ENCODE measurements at places on chromosomes 2 and 18.

- DNase-seq: no peak
Observed at GRCh38 chr18:61496374-61496773, 163.1 kb downstream of the CDH20 start.

DNA sequence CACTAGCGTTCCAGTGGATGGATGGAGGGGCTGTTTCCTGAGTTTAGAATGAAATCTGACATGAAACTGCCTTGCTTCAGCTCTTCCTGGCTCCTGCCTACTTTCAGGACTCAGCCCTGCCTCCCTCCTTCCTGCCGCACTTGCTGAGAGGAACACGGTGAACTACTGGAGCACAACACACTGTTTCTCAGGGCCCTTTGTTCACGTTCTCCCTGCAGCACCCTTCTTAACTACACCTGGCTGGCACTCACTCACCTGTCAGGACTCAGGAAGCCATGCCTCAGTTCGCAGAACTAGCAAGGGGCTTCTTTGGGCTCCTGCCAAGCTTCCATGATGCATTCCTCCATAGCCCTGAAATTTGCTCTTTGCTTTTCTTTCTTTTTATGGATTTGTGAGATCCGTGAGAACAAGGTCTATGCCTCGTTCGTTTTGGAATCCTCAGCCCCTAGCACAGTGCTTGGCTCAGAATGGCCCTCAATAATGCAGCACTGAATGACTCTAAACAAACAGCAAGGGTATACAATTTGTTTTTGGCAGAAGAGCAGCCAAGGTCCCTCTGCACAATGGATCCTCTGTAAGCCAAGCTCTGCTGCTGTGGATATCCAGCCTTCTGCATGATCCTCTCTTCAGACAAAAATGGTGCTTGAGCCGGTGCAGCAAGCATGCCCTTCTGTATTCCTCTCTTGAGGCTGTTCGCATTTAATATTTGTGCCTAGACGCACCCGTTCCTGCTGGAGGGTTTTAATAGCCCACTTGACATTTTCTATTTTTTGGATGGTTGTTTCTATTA, 357.0 kb downstream of the TSN start:
- DNase-seq: no peak

GRCh38 chr18:59101830-59102414, 37.8 kb upstream of the SEC11C start:
- DNase-seq: no peak

- DNase-seq: no peak
Observed at GRCh38 chr2:119771331-119771730, 11.6 kb downstream of the PTPN4 start.

GRCh38 chr2:15790838-15791237, 149.5 kb upstream of the MYCN start:
- DNase-seq: no peak

DNA sequence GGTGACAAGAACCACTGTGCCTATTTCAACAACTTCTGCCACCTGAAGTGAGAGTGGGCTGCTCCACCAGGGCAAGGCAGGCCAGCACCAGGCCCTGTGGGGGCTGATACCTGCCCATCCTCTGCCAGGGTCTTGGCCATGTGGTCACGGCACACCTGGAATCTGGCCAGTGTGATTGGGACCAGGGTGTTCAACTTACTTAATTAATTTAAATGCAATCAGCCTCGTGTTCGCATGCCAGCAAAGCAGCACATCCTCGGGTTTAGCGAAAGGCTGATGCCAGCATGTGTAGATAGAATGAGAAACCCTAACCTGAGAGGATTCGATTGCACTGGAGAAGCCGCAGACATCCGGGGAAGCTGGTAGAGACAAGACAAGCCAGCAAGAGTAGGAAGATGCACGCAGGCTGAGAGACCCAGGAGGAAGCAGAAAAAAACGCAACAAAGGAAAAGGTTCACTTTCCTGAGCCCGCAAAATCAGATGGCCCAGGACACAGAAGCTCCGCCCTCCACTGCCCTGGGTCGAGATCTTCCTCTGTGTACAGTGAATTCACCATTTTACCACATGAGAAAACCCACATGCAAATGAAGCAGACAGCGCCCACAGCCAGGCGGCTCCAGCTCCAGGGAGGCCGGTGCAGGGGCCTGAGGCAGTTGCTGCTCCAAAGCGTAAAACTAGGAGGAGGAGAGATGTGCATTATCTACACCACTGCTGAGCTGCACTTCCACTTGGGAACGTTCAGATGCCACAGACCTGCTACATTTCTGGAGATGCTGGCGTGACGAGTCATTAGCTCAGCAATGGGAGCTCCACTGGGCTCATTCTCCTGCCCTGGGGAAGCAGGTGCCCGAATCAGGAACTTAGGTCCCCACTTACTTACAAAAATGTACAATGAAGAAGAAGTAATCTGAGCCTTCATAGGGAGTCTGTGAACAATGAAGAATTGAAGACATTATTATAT, 92.1 kb downstream of the TMEM18 start:
- DNase-seq: no peak

DNA sequence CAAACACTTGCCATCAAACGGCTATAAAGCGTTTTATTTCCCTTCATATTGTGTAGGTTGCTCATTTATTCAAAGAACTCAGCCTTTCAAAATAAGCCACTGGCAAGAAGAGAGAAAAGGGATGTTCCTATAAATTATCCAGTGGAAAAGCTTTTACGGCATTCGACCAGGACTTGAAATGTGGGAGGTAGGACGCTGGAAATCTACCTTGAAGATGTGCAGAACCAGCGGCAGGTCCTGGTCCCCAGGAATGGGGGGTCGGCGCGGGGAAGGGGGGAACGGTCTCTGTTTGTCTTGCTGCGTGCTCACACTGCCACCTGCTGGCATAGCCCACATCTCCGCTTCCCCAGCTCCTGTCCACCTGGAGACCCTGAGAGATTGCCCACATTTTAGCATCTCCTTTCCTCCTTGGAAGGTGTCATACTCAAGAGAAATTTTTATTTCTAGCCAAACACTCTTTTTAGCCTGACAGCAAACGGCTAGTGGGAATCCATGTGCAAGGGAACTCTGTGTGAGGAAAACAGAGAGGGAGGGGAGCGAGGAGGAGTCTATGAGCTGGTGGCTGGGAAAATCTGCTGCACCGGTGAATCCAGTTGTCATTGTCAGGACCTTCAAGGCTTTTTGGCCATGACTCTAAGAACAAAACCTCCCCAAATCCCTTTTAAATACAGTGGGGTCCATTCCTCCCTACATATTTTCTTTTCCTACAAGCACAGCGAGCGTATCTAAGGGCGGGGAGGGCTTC, 349.0 kb upstream of the PKDCC start:
- peak; percentile 2 for DNase-seq

GRCh38 chr2:4144731-4145130, 441.4 kb downstream of the DCDC2C start:
- DNase-seq: no peak

DNA sequence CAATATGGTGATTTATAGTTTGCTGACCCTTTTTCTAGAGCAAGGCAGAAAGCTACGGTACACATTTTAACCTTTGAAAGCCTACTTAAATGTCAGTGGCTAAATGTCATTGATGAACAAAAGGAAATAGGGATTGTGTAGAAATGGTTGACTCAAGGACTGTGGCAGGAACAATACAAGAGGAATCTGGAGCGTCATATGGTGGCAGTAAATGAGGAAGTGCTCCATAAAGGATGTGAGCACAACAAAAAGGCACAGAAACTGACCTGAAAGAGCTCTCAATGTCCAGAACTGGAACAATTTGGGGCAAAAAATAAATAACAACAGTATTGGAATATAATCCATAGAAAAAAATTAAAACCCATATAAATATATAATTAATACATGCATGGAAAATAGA, 443.9 kb upstream of the VRK2 start:
- DNase-seq: no peak

DNA sequence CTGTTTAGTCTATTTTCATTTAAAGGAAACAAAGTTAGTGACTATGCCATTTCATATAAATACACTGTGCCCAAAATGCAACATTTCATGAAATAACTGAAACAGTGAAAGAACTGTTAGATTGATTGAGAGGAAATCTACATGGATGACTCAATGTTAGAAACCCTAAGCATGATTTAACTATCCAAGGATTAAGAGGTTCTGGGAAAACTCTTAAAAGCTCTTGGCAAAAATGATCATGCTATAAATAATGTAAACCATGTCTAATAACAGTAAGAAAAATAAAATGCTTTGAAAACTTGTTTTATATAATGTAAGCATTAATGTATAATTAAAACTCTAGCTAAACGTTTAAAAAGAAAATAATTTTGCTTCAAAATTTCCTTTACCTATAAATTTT, 23.5 kb downstream of the MMADHC start:
- no peak for DNase-seq

GRCh38 chr18:44885507-44885906, 204.8 kb downstream of the SETBP1 start:
- no peak for DNase-seq

DNA sequence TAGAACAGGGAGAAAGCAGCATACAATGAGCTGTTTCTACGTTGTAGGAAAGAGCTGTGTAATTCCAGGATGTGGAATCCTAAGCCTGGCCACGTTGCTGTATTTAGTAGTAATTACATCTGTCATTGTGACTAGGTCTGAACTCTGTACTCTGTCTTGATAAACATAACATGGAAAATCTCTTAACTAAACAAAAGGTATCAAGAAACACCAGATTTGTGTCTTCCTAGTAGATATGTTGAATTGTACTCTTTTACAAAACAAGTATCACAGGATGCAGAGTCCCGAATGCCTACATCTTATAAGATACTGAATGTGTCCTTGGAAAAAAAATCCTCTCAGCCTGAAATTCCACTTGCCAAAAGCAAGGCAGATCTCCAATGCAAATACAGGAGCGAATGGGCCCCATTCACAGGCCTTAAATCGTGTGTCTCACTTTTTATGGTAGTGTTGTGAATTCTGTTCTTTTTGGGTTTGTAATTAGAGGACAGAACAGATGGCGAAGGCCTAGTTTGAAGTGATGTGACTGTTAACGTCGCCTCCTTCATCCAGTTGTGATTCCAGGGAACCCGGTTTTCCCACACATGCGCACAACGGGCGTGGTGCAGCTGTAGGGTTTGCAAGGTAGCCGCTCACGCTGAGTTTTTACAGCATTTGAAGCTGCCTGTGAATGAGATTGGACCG, 246.5 kb downstream of the GBX2 start:
- DNase-seq: no peak

- peak; percentile 33 for DNase-seq
Observed at GRCh38 chr2:96265349-96265839, 403 bp downstream of the TMEM127 start.

Data from activated CD4-positive, alpha-beta T cell treated with anti-CD3 and anti-CD28 coated beads for 4 hours (primary cell).